ENCODE measurements at places on chromosomes 11 and 22.
A peak's percentile ranks its signal among the peaks of the same experiment; 100 is the strongest.

DNA sequence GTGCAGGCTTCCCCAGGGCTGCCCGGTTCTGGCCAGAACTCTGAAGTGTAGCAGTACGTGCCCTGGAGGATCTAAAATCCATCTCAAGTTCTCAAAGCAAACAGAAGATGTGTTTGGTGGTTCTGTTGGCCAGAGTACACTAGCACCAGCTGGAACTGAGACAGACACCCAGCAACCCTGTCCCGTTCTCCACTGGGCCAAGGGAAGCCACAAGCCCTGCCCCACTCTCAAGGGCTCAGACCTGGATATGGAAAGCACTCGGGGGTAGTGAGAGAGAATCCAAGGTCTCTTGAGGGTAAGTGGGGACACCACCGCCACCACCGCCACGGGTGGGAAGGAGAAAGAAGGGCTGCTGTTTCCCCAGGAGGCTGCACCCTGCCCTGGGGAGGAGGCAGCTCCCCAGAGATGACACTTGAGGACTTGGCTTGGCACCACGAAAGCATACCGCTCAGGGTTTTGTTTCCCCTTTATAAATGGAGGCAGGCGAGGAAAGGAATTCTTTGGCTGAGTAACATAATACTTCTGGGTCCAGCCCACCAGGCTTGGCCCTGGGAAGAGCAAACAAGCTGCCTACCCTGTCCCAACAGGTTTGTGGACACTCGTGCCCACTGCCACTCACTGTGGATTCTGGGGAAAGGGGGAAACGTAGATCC is 56.1 kb upstream of the POU2AF1 start:
- no peak for DNase-seq

DNA sequence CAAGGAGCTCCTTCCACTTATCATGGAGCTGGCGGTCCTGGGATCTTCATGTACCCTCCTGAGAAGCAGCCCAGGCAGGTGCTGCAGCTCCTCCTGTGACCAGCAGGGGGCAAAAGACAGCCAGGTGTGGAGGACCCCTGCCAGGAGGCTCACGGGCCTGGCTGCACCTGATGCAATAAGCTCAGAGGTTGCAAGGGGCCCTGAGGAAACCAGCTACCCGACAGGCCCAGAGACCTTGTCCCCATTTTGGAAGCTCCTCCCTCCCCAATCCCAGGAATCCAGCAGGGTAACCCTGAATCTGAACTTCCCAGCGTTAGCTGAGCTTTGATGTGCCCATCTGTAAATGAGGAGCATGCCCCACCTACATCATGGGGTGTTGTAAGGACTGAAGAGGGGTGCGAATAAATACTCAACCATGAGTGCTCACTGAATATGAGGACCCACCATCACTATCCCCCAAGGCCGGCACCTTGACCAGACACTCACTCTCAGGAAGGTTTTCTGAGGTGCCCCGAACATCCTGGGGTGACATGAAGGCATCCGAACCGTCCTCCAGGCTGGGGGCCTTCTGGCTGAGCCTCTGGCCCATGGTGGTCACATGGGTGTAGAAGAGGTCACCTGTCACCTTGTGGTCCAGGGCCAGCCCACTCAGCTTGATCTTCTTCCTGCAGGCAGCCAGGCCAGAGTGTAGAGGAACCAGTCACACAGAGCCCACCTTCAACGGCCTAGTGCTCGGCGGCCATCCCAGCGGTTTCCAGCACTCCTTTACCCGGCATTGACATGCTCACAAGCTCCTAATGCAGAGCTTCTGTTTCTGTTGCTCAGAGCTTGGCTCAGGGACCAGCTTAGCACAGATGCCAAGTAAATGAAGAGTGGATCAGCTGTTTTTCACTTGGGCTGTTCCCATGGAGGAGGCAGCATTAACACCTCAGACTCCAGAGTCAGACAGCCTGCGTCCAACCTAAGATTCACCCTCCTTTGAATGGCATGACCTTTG is 21.7 kb downstream of the SLC43A1 start:
- DNase-seq: no peak

DNA sequence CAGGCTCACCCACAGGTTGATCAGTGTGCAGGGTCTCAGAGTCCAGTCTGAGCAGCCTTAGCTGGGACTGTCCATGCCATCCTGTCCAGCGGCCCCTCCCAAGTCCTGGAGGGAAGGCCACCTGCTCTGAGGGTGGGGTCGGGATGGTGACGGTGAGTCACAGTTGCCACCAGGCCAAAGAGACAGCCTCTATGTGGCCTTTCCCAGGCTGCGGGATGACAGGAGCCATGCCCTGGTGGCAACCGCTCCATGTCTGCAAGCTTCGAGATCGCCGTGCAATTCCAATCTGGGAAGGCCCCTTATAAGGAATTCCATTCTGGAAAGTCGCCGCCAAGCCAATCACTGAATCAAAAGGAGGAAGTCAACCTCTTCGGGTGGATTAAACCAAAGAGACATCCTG is 47.5 kb downstream of the RTL6 start:
- DNase-seq: no peak

DNA sequence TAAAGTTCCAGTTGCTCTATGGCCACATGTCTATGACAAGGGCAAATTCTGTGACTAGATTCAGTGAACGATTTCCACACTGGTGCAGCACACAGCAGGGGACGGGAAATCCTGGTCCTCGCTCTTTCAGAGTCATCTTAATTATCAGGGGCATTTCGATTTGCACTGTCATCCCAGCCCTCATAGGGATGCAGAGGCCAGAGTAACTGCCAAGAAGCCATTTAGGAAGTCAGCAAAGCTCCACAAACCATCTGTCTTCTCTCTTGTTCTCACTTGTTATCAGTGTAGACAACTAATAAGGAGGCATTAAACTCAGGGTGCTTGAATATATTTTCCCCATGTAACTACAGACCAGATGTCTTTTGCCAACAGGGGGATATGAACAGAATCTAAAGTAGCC is 151.7 kb downstream of the STK33 start:
- no peak for DNase-seq

DNA sequence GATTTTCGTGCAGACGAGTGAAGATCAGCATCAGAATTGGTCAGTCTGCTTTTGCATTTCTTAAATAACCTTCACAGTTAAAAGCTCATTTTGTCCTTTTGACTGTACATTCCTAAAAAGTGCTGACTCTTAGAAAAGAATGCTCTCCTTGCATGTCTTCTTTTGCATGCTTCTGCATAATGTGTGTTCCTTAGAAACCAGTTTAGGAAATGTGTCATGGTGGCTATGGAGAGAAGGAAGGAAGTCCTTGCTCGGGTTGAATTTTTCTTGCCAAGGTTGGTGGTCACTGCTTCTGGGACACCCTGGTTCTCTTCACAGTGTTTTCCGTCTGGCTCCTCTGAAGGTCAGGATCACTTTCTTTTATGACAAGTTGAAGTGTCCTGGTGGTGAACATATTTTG is 6.8 kb downstream of the AP2A2 start:
- DNase-seq: no peak

GRCh38 chr11:18836417-18836816 is 44.8 kb upstream of the PTPN5 start:
- DNase-seq: no peak

DNA sequence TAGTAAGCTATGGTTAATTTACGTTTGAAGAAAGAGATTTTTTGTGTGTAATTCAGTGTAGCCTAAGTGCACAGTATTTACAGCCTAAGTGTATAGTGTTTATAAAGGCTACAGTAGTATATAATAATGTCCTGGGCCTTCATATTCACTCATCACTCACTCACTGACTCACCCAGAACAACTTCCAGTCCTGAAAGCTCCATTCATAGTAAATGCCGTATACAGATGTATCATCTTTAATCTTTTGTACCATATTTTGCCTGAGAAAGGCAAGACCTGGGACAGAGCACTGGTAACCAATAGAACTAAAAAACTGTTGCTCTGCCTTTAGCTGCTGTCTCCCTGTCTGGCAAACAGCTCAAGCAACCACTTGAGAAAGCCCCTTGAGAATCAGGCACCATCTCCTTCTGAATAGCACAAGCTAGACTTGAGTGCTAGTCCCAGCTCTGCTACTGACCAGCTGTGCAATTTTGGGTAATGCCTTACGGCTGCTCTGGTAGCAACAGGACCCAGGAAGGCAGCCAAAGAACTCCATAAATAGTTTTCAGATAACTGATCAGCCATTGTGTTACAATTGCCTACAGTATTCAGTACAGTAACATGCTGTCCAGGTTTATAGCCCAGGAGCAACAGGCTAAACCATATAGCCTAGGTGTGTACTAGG is 131.3 kb downstream of the KCNC1 start:
- peak; percentile 14 for DNase-seq

- DNase-seq: no peak
These were observed 9.2 kb upstream of the PRSS23 start for GRCh38 chr11:86790867-86791849.

DNA sequence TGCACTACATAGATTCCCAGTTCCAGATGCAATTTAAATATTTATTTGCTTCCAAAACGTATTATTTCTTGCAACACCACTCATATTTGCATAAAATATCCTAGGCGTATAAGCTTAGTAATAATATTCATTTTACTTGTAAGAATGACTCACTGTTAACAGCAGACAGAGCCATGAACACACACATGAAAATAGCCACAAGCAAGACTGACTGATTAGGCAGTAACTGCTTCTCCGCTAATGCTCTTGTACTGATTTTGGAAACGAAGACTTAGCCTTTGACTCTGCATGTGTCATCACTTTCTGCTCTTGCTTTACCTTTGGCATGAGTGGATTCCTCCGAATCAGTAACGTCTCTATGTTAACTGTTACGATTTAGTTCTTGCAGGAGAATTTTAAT is 6.0 kb downstream of the OR10Q1 start:
- DNase-seq: peak; percentile 3

DNA sequence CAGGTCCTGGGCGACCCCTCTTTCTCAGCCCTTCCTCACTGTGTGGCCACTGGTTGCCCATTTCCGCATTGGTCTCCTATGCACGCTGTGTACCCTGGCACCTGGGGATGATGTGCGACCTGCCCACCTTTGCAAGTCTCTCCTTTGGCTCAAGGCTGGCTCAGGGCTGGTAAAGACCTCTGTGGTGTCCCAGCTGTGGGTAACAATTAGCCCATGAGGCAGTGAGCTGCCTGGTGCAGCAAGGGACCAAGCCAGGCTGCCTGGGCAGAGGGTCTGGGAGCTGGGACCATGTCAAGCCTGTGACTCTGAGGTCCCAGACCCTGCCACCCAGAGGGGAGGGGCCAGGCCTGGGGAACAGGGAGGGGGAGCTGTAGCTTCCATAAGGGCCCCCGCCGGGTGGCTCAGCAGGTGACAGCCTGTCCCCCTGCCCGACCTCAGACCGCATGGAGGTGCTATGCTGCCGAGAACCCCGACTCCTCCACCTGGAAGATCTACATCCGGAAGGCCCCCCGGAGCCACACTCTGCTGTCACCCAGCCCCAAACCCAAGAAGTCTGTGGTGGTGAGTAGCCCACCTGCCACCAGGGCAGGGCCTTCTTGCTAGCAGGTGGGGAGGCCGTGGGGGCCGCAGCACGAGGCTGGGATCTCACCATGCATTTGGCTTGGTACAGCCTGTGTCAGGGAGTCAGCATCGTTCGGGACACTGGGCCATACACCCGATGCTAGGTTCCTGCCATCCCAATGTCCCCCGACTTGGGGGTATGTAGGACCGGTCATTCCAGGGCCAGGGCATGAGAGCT is 112.5 kb downstream of the KCNQ1OT1 start:
- DNase-seq: no peak

GRCh38 chr11:3002871-3003270 is 10.7 kb upstream of the NAP1L4 start:
- no peak for DNase-seq

- DNase-seq: no peak
These were observed 558.4 kb upstream of the ANO5 start for GRCh38 chr11:21634491-21634890.

DNA sequence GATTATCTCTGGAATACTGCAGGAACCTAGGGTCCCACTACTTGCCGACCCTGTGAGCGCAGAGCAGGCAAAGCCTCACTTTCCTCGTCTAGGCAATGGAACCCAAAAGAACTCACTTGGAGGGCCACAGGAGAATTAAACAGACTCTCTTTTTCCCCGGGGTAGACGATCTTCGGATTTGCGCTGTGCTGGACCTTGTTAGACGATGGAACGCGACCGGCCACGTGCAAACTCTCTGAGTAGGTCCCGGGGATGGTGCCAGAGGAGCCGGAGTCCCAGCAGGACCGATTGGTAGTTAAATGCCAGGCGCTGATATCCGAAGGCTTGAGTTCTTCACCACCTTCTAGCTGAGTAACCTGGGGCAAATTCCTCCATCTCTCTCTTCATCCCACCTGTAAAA is 1.0 kb upstream of the SLC1A2 start:
- DNase-seq: no peak

DNA sequence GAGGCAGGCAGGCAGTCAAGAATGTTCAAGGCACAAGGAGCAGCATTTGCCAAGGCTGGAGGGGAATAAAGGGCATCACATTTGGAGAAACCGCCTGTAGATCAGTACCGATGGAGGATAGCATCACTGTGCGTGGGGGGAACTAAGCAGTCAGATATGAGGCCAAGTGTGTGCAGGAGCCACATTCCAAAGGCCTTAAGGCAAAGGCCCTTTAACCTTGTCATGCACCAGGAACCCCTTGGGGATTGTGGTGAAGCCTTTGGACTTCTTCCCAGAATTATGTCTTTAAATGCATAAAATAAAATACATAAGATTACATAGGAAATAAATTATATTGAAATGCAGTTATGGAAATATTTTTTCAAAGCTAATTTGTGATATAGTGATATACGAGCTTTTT is 532.1 kb downstream of the BUD13 start:
- DNase-seq: no peak

DNA sequence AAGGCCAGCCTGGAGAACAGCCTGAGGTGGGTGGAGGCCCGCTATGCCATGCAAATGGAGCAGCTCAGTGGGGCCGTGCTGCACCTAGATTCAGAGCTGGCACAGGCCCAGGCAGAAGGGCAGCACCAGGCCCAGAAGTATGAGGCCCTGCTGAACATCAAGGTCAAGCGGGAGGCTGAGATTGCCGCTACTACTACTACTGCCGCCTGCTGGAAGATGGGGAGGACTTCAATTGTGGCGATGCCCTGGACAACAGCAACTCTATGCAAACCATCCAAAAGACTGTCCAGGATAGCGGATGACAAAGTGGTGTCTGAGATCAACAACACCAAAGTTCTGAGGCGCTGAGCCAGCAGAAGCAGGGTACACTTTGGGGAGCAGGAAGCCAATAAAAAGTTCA is 3.1 kb upstream of the TMEM218 start:
- DNase-seq: no peak

DNA sequence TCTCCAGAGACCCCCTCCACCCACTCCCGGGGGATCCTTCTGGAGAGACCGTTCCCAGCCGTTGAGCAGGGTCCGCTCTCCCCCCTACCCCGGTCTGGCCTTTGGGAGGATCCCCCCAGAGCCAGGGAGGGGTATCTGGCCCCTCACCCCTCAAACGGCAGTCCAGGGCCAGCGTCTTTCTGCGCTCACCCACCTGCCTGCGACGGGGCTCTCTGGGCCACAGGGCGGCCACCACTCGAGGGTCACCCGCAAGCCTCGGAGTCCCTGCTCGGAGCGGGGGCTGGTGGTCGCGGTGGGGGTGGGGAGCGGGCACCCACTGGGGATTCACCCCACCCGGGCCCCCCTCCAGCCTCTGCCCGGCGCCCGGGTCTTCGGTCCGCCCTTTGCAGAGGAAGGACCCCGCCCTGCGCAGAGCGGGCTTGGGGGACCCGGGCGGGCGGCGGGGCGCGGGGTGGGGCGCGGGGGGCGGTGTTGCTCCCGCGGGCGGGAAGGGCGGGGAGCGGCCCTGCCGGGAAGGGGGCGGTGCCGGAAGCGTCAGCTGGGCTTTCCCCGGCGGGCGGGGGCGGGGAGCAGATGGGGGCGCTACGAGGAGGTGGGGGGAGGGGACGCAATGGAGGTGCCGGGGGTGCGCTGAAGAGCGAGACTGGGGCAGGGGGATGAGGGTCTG is 16.6 kb downstream of the CRELD2 start:
- DNase-seq: no peak

Measured in COLO829 (cell line).